CD4-positive, alpha-beta T cell treated with Interleukin-6 for 4 hours (primary cell): ENCODE measurements at places on chromosomes 2 and 18.

GRCh38 chr18:46265196-46266156, 161.3 kb downstream of the HAUS1 start:
- no peak for DNase-seq

DNA sequence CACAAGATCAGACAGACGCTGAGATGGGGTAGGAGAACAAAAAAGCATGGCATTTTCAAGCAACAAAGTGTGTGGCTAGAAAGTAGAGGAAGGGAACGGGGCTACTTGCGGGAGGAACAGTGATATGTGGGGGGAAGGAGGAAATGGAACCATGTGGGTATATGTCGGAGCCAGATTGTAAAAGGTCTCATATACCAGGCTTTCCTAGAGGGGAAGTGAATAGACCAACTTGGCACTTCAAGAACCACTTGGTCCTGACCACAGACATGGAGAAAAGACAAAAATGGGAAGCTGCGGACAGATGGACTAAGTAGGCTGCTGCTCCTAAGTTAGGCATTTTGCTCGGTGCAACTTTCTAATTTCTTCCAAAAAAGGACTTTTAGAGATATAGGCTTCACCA, 196.0 kb downstream of the DCC start:
- DNase-seq, result no peak

DNA sequence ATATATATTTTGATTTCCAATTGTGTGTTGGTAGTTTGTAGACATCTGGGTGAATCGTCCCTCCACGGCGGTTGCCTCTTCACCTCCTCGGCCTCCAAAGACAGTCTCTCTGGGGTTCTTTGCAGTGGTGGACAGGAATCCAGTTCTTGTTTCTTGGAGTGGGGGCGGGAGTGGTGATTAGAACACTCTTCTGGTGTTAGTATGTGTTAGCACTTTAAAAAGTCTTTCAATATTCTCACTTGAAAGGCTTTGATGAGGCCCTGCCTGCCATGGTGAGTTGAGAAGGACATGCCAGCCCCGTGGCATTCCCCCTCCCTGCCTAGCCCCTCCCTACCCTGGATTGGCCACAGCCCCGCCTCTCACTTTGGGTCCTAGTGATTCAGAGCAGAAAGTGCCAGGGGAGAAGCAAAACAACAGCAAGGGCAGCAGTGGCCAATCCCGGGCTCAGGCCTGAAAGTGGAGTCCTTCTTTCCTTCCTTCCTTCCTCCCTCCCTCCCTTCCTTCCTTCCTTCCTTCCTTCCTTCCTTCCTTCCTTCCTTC, 316.8 kb upstream of the HS6ST1 start:
- DNase-seq, result no peak

DNA sequence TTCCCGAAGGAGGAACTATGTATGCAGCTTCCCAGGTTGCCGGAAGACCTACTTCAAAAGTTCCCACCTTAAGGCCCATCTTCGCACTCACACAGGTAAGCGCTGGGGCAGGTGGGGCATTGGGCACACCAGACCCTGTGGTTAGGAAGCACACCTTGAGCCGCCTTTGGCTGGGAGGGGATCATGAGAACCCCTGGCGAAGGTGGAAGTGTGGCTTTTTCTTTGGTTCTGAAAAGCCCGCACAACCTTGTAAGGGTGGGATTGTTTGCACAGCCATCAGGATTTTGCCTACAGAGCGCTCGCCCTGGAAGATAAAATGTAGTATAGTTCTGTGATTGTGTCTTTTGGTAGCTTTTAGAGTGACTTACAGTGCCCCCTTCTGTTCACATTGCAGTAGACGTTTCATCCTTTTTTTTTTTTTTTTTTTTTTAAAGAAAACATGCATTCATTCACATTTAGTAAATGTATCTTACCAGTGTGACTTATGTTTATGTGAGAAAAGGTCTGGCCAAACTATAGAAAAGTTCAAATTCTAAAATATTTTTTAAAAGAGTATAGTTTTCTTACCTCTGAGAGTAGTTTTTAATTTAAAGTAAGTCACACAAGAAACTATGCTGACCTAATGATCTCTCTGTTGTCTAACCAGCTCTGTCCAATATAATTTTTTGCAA, 5.3 kb downstream of the KLF11 start:
- DNase-seq, result peak; percentile 33

DNA sequence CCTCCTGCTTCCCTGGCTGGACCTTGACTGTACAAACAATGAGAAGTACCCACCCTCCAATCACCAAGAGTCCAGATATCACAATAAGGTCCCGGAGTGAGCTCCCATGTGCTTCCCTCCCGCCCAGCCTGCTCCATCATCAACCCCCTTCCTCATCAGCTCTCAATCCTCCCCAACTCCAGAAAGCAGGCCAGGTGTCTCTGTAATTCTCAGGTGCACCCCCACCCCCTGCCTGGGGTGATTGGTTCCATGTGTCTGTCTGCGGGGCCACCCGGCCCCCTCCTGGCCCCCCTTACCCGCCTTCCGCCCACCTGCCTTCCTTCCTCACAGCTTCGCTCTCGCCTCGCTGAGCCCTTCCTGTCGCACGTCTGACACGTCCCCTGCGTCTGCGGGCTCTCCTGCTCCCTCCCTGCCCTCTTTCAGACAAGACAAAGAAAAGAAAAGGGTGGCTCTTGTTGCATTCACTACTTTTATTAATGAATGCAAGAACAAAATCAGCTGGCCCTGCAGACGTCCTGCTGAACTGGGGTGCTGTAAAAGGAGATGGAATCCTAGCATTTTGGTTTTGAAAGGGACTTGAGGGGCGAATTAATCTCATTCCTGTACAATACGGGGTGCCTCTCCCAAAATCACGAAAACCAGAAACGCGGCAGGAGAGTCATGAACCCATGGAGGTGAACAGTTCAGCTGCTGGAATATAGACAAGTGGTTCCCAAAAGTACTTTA, 26.5 kb upstream of the IGFBP2 start:
- peak; percentile 26 for DNase-seq

GRCh38 chr2:180644709-180645108, 335.7 kb upstream of the UBE2E3 start:
- no peak for DNase-seq

- DNase-seq, result no peak
Observed at GRCh38 chr2:177612659-177613058, 220.1 kb downstream of the AGPS start.

DNA sequence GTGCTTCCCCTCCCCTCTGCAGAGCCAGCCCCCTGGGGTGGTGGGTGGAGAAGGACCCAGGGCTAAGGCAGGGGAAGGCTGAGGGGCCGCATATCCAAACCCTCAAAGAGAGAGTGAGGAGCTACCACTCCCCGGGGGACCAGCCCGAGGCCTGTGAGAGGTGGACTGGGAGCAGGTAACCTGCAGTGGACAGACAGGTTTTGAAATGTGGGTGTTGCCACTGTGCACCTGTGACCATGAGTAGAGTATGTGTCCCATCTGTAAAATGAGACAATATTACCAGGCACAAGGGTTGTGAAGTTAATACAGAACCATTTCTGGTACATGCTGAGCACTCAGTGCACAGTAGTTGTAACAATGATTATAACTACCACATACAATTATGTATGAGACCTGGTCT, 51.2 kb upstream of the POMC start:
- no peak for DNase-seq

DNA sequence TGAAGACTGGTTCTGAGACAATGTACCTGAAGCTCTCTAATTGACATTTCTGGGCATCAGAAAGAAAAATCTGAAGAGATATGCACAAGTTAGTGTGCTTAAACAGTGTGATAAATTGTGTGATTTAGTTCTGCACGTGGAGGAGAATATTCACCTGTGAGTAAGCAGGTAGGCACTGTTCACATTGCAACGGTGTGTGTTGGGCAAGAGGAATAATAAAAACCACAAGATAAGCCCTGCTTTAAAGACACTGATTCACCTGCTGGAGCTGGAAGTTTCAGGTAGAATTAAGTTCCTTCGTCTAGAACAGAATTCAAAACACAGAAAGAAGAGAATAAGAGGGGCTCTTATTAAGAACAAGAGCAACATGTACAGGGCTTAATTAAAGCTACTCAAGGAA, 864.3 kb upstream of the SOX11 start:
- DNase-seq, result no peak

- no peak for DNase-seq
Observed at GRCh38 chr2:129913695-129914495, 65.6 kb upstream of the RAB6C start.

DNA sequence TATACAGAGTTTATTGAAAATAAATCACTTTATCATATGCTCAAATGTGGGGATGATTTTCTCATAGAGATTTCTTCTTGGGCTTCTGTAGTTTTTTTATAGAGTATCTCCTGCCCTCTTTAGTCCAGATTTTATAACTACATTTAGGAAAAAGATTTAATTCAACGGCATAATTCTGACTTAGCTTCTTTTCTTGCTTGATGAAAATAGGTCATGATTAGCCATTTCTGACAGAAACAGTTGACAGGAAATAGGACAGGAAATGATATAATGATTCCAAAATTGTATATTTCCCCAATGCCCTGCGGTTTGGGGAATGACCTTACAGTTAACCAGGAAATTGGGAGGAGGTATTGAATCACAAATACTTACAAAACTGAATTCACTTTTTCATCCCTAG, 1531.9 kb upstream of the ACVR2A start:
- DNase-seq, result no peak

DNA sequence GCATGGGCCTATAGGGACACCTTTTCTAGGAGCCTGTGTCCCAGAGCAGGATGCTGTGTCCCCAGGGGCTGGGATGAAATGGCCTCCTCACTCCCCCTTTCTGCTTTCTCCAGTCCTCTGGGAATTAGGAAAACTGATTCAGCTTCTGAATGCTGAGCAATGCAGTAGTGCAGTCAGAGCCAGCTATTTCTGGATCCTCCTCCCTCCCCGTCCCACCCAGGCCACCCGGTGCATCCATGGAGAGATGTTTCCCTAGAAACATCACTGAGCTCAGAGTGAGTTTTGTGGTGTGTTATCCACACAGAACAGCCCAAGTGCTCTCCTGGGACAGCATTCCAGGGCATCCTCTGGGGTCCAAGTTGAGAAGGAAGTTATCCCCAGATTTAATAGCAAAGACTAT, 125.5 kb downstream of the LOXHD1 start:
- no peak for DNase-seq

DNA sequence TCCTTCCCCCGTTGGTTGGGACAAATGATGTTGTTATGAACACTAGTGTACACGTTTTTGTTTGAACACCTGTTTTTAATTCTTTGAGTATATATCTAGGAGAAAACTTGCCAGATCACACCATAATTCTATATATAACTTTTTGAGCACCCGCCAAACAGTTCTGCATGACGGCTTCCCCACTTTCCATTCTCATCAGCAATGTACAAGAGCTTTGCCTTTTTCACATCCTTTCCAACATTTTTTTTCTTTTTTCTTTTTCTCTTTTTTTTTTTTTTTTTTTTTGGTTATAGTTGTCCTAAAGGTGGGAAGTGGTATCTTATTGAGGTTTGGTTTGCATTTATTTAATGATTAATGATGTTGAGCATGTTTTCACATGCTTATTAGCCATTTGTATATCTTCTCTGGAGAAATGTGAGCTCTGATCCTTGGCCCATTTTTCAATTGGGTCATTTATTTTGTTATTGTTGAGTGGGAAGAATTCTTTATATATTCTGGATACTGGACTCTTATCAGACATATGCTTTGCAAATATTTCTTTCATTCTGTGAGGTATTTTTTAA, 86.9 kb upstream of the ZC3H15 start:
- no peak for DNase-seq

- no peak for DNase-seq
Observed at GRCh38 chr2:68827666-68828065, 43.5 kb downstream of the BMP10 start.

DNA sequence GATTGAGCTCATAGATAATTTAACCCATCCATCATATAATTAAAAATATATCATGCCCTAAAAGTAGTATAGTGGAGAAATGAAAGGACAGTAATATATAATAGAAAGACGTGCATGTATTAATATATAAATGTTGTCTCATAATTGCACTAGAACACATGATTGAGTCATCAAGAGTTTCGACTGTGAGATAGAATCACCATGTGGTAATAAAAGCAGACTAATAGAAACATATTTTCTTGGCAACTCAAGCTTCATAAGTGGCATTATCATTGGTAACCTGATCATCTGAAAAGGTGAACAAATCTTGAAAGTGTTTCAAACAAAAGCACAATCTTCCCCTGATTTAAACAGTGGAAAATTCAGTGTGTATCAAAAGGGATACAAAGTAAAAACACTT, 188.8 kb downstream of the CYRIA start:
- no peak for DNase-seq

DNA sequence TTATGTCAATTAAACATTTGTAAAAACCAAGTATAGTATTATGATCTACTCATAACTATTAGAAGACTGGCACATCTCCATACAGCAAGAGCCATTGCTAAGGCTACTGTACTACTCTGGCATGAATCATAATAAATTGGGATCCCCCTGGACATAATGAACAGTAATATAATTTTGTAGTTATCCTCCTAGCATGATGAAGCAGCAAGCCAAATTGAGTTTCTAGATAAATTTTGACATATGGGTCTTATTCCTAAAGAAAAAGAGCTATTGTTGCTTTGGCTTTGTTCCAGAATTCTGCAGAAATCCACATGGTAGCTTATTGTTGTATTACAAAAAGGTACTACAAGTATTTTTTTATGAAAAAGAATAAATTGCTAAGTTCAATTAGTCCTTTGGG, 204.3 kb downstream of the CAMKMT start:
- no peak for DNase-seq

DNA sequence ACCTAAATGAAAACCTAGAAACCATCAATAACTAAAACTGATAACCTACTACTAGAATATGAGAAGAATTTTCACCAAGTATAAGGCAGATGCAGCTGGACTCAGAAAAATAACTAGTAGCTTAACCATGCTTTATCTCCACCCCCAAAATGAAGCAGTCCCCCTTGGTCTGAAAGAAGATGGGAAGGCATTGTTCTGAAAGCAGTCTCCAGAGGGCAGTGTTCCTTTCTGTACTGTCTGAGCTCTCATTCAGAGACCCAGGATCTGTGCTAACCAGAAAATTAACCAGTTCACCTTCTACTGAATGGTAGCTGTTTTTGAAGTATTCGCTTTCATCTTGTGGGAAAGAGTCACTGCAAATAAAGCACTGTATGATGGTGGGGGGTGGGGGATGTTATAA, 273.0 kb downstream of the PDE11A start:
- no peak for DNase-seq

DNA sequence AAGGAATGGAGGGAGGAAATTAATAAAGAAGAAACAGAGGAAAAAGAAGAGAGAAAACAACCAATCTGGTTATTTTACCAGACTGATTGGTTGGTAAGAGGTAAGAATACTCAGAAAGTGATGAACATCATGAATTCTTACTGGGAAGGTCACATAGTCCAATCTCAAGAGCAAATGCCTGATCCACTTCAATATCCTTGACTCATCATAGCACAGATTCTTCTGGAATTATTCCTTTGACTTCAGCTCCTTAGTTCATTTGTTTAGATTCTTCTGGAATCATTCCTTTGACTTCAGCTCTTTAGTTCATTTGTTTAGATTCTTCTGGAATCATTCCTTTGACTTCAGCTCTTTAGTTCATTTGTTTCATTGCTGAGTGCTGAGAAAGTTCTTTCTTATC, 2030.6 kb upstream of the CELF4 start:
- no peak for DNase-seq
